ENCODE measurements at places on chromosomes 13 and 19. TPM values are rescaled to one million over a fixed set of nuclear protein-coding genes. Genes with fewer than 3 reads are reported as not detected.

The CYP4F2 gene
- total RNA-seq: 1.1 TPM

The B3GNT3 gene
- total RNA-seq: 47.7 TPM

The SLC7A9 gene
- 0.33 TPM for total RNA-seq

The NTN5 gene
- total RNA-seq: 2.9 TPM

DNA sequence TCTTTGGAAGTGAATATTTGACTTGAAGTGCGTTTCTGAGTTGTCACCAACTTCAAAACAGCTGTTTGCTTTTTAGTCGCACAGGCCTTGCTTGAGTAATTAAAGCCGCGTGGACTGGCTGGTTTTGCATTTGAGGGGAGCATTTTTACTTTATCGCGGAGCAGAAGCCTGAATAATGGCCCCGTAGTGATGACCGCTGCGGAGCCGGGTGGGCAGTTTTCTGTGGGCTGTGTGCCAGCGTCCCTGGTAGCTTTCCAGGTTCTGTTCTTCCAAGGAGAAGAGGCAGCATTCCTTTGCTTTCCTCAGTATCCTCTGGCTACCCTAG is 1.1 kb downstream of the NAA16 start:
- DNase-seq: peak; percentile 8

GRCh38 chr19:42655748-42656147 is 61.0 kb upstream of the CEACAM8 start:
- no peak for DNase-seq

GRCh38 chr19:35468637-35469036 is 20.6 kb downstream of the FFAR2 start:
- peak; percentile 38 for DNase-seq

- DNase-seq: peak; percentile 57
These were observed 32.2 kb downstream of the ZNF136 start for GRCh38 chr19:12194827-12195731.

DNA sequence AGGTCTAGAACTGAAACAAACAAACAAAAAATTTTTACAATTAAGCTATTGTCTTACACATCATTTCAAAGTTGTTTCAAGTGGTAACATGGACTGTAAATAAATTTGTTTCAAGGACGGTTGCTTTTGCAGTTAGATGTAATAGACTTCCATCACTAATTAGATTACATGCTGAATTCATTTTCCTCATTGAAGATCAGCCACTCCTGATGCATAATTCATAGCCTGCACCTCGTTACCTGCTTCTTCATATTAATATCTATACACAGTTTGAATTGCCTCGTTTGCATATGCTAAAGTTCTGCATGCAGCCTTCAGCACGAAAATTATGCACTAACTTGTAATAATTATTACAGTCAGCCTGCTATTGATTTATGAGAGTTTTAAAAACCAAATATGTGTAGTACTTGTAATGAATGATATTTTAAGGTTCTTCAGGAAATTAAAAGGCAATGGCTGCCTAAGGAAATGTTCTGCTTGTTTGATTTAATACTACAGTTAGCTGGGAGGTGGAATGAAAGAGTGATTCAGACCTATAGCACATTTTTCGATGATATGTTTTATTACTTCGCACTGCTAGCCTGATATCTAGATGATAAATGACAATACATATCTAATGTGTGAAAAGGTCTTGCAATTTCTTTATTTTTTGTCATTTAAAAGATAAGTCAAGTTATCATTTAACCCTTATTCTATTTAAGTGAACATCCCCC is 184.9 kb downstream of the DACH1 start:
- no peak for DNase-seq

- DNase-seq: no peak
These were observed 866 bp downstream of the COX7A1 start for GRCh38 chr19:36151144-36152018.

GRCh38 chr19:41610789-41611188 is 16.1 kb downstream of the CEACAM4 start:
- DNase-seq: no peak
